ENCODE measurements at places on chromosomes 2 and 18.

- DNase-seq = no peak
Observed at GRCh38 chr2:30408961-30409387, 38.1 kb upstream of the LCLAT1 start.

DNA sequence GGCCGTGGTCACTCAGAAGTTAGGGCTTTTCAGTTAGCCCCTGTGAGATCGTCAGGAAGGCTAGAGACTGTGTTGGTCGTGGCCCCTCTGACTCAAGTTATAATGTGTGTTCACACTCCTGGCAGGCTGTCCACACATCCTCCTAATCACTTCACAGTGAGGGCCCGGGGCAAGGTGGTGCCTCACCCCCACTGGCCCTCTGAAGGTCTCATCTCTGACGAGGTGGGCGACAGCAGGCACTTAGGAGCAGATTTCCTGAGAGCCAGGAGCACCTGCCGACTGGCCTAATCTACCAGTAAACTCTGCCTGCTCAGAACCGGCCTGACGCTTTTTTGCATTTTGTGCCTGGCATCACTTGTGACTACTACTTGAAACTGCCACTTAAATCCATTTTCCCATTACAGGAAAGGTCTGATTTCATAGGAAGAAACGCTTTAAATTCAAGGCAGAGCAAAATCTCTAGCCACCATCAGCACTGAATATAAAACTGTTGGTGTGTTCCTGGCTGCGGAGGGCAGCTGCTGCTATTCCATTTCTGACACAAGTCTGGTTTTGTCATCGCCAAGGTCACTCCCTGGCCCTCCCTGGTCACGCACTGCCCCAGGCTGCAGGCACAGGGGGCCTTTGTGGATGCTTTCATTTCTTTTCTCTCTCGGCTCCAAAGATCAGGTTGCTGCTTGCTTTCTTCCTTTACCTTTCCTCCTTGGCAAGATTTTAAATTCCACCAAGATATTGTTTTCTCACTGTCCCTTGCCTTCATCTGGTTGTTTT lies 48.0 kb downstream of the RAB12 start:
- DNase-seq = no peak

DNA sequence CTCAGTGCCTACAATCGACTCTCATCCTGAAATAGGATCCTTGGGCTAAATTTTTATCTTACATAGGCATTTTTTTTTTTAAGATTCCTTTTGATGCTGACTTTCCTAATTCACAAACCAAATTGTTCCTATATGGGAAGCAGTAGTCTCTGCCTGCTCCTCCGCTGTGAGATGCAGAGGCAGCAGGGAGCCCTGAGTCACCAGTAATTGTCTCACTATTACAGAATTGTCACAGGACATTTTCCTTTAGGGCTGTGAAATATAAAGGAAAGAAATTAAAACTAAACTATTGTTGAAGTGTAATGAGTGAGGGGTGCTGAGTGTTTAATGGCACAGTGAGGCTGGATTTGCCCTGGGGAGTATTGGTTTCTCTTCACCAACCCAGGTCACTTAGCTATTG lies 63.8 kb downstream of the MYO3B start:
- DNase-seq = no peak

DNA sequence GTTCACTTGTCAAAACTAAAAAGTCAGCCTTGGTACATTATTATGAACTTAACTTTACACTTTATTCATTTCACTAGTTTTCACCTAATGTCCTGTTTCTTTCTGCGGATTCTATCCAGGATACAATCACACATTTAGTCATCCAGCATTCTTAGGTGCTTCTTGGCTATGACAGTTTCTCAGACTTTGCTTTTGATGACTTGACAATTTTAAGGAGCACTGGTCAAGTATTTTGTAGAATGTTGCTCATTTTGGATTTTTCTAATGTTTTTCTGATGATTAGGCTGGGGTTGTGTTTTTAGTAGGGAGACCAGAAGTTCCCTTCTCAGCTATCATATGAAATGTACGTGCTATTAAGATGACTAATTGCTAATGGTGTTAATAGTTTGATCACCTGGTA lies 601.2 kb downstream of the LRRTM4 start:
- DNase-seq = no peak

- DNase-seq = no peak
Observed at GRCh38 chr2:117101613-117102012, 712.9 kb upstream of the DDX18 start.

DNA sequence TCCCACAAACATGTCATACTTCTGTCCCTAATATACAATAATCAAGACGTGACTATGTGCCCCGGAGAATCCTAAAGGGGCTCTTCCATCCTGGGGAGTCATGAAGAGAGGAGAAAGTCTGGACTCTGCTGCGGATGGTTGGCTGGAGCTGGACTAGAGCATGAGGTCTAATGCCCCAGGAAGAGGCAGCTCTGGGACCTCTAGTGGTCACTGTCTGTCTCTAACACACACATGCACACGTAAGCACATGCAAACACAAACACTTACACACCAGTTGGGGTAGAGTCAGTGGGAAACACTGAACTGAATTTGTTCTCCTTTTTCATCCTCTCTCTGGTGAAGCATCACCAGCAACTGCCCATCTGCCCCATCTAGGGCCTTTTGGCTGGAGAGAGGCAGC lies 271.6 kb downstream of the TDRD15 start:
- DNase-seq = no peak

GRCh38 chr2:62304429-62305417 lies 108.8 kb downstream of the B3GNT2 start:
- DNase-seq = no peak

GRCh38 chr2:76667821-76668271 lies 854.3 kb downstream of the LRRTM4 start:
- DNase-seq = no peak

DNA sequence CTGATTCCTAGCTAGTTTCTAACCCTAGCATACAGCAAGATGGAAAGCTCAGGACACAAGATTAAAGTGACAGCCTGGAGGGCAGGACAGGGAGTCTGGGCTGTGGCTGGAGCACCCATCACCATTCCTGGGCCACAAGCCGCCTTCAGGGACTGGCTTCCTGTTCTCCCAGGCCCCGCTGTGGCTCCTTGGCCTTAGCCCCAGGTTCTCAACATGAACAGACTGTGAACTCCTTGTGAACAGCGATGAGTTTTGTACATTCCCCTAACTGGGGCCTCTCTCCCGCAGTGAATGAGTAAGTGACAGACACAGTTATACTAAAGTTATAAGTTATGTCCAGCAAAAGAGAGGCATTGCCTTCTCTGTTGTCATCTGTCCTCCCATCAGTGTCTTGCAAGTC lies 35.9 kb upstream of the SLC14A1 start:
- DNase-seq = no peak

DNA sequence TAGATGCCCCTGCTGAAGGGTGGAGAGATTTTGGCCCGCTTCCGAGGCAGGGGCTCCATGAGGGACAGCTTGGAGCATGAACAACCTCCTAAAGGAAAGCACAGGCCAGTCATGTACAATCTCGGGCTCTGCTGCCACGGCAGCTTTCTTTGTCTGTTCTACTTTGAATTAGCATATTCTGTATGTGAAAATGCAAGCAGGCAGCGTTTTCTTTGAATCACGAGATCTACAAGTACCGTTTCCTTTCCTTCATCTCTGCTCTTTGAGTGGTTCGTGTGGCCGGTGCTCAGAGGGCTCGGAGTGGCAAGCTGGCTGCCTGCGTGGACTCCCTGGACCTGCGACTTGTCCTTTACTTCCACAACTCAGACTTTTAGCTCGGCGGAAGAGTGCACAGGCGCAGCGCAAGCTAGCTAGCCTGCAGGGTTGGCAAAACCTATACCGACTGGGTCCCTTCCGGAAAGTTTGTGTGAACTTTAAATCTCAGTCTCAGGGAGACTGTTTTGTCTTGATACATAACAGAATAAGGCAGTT lies 6.9 kb downstream of the TWIST2 start:
- DNase-seq = no peak

DNA sequence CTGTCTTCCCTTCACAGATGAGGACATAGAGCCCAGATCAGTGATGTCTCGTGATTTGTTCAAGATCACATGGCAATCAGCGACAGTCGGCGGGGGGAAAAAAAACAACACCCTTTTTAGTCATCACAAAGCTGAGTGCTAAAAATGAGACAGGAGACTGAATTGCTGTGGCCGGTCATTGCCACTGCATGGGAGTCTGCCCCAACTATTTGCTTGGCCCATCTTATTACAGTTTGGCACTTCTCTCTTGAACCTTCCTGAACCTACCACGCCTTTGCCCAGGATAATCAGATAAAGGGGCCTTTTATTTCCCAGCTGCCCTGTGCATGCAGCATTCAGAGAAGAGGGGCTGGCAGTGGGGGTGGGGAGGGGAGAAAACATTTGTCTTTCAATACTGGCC lies 42.7 kb downstream of the SETBP1 start:
- DNase-seq = no peak

- DNase-seq = no peak
Observed at GRCh38 chr18:64273724-64274123, 124.8 kb upstream of the LINC00305 start.

- no peak for DNase-seq
Observed at GRCh38 chr2:203732953-203733510, 26.6 kb downstream of the CD28 start.

- no peak for DNase-seq
Observed at GRCh38 chr2:45690231-45690630, 38.8 kb downstream of the PRKCE start.

DNA sequence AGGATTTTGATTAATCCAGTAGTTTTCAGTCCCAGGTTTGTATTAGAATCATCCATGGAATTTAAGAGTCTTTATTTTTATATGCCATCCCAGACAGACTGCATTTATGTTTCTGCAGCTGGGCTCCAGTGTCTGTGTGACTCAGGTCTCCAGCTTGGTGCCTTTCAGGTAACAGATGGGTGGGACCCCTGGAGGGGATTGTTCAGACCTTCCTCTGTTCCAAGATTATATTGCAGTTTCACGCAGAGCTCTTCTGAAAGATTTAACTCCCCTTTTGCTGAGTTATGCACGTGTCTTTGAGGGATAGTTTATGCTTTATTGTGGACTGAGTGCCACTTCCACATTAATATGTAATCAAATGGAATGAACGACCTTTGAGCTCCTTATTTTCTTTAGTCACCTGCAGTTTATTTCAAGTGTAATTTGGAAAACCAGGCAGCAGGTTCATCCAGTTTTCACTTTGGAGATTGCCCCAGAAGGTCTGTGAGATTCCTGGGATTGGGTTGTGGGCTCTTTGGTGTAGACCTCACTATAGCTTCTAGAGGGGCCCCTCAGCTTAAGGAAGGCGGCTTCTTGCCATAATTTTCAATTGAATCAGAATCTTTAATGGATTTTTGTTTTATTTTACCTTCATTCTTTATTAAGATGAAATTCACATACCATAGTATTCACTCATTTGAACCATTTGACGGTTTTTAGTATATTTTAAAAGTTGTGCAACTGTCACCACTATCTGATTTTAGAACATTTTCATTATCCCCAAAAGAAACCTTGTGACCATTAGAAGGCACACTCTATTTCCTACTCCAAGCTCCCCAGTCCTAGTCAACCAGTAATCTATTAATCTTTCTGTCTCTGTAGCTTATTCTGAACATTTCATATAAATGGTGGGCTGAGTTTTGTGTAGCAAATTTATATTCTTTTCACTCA lies 135.0 kb downstream of the WDSUB1 start:
- DNase-seq = no peak

DNA sequence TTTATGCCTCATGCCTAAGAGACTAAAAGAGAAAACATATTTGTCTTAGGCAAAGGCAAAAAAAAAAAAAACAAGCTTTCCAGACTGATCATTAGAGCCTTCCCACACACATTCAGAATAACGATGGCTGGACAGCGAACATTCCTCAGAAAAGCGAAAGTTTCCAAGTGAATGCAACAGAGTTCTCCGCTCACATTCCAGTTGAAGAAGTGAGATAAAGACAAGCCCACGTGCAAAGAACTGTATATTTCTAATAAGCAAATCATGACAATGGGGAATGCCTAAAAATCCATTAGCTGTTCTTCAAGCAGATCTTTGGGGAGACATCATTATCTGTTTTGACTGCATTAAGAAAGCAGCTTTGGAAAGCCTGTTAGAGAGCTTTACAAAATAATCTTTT lies 347.9 kb downstream of the METTL4 start:
- DNase-seq = no peak

DNA sequence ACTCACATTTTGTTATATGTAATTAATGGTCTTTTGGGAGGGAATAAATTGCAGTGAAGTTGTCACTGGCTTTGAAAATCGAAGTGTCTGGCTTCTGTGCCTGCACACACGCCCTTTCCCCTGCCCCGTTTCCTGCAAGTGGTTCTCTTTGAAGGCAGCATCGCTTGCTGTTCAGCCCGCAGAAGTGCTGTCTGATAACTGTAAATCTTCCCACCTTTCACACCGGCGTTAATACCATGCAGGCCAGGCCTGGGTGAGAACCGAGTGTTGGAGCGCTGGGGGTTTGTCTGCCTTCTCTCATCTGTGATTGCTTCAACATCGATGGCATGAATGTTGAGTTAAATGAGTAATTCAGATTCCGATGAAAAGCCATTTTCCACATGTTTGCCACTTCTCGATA lies 37.9 kb upstream of the RPL31 start:
- DNase-seq = no peak

Measured in stimulated activated CD8-positive, alpha-beta memory T cell treated with anti-CD3 and anti-CD28 coated beads, Interleukin-4, amount 100 ng/mL, for 1 hour (primary cell).